ENCODE measurements at places on chromosomes 2 and 18.

- DNase-seq, result peak; percentile 73
Measured at GRCh38 chr2:101474731-101475384, at the start of gene RFX8. RFX8 (minus strand) TSS chr2:101475112; CDS start chr2:101466848, 8,264 bp downstream.

- DNase-seq, result no peak
Measured at GRCh38 chr2:28094739-28095138, 204.2 kb downstream of the BABAM2 start.

DNA sequence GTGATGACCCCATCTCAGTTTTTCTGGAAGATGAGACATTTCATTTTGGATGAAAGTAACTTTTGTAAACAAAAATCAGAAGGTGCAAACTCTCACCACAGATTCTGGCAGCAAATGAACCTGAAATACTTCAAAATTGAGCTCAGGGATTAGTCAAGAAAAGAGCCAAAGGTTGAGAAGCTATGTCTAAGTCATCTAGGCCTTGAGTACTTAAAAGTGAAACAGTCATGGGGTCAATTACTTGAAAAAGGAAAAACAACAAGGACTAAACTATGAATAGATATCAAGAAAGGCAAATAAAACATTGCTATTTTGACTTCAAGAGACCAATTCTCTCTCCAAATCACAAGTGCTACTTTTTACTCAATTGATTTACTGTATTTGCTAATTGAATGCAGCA, 285.1 kb downstream of the RBM43 start:
- no peak for DNase-seq

DNA sequence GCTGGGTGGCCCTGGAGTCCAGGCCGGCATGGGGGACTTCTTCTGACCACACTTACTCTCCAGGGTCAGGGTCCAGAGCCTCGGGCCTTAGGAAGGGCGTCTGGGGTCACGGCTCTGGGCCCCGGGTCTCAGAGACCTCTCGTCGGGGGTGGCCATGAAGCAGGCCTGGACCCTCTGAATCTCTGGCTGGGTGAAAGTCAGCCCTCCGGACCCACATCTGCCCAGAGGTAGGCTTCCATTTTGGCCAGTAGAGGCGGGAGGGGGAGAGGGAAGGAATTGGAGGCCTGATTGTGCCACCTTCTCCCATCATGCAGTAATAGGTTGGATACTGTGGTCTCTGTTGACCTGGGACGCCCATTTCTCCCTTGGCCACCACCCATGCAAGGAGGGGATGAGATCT, 125.3 kb upstream of the GPC1 start:
- no peak for DNase-seq

- DNase-seq, result no peak
Measured at GRCh38 chr18:58337285-58337684, 291.6 kb downstream of the ALPK2 start.

DNA sequence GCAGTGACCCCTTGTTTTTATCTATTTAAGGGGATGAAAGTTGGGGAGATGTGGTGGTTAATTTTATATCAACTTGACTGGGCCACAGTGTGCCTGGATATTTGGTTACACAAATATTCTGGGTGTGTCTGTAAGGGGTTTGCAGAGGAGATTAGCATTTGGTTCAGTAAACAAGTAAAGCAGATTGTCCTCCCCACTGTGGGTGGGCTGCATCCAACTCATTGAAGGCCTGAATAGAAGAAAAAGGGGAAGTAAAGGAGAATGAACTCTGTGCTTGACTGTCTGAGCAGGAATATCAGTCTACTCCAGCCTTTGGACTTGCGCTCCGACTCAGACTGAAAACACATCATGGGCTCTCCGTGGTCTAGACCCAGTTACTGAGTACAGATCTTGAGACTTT, 80.9 kb downstream of the GCA start:
- DNase-seq, result no peak

DNA sequence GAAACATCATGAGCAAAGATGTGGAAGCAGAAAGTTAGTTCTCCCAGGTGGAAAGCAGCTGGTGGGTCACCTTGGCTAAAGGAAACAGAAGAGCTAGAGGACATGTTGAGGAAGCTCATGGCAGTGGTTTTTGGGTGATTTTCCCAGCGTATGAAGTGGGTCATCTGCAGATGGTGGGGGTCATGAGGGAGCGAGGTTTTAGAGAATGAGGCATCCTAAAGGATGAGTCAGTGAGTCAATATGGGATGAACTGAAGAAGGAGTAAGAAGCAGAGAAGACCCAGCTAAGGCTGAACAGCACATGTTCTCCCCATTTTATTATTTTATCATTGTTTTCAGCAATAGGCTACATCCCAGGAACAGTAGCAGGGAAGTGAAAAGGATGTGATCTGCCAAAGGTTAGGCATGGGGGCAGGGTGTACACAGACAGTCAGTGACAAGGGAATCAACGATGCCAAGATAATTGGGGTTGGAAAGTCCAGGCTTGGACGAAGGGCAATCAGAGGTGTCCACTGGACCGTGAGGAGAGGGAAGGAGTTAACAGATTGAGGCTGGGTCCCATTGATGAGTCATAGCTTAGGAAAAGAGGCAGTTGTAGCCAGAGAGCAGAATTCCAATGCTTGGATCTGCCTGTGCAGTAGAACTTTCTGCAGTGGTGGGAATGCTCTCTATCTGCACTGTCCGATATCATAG, 289.3 kb upstream of the RAB12 start:
- no peak for DNase-seq

DNA sequence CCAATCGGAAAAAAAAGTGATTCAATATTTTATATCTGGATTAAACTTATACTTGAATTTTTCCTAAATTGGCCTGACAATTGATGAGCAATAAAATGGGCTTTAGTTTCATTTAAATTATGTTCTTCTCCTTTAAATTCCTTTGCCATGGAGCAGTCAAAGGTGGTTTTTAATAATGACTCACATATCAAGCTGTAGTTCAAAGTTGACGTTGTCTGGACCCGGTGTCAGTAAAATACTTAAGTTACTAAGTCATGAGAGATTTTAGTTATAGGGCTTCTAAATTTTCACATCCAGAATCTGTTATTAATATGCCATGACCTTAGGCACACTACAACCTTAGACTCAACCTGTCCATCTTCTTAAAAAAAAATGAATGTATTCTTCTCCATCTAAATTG, 62.5 kb downstream of the CDH2 start:
- DNase-seq, result no peak

GRCh38 chr2:215896921-215897320, 116.4 kb downstream of the MREG start:
- no peak for DNase-seq

All from stimulated activated CD4-positive, alpha-beta T cell treated with anti-CD3 and anti-CD28 coated beads, Interleukin-4, amount 100 ng/mL, for 24 hours (primary cell).